Smooth muscle cell of the pulmonary artery (primary cell): ENCODE measurements at places on chromosomes 1 and 21. TPM values are rescaled to one million over a fixed set of nuclear protein-coding genes. Genes with fewer than 3 reads are reported as not detected.

LAPTM5 gene
- total RNA-seq: 0.26 TPM in 1 of 2 replicates, not detected in the other

C1orf122 gene
- 29.4 and 30.4 TPM in 2 replicates for total RNA-seq

SMPDL3B gene
- 0.07 TPM in 1 of 2 replicates, not detected in the other for total RNA-seq

PGBD5 gene
- 0.17 and 0.20 TPM in 2 replicates for total RNA-seq

CELA2B gene
- 0.59 TPM in 1 of 2 replicates, not detected in the other for total RNA-seq

VASH2 gene
- total RNA-seq: 0.03 and 0.26 TPM in 2 replicates

APOBEC4 gene
- not detected in 2 replicates for total RNA-seq

GFI1 gene
- 0.07 and 0.17 TPM in 2 replicates for total RNA-seq

MPZ gene
- total RNA-seq: 0.89 and 2.2 TPM in 2 replicates

TNNT2 gene
- total RNA-seq: under 0.01 TPM in 1 of 2 replicates, not detected in the other

HAPLN2 gene
- total RNA-seq: not detected in 2 replicates

SMAP2 gene
- total RNA-seq: 17.3 and 24.0 TPM in 2 replicates

HES3 gene
- total RNA-seq: not detected in 2 replicates

TMPRSS2 gene
- total RNA-seq: not detected in 2 replicates

MUL1 gene
- 28.2 and 29.8 TPM in 2 replicates for total RNA-seq

GUCA2A gene
- not detected in 2 replicates for total RNA-seq

CFHR1 gene
- 0.36 and 1.6 TPM in 2 replicates for total RNA-seq

CCDC185 gene
- total RNA-seq: not detected in 2 replicates

LIN9 gene
- 1.9 and 2.6 TPM in 2 replicates for total RNA-seq

EDEM3 gene
- total RNA-seq: 126 and 127 TPM in 2 replicates

NTMT2 gene
- not detected in 2 replicates for total RNA-seq

LRRC38 gene
- total RNA-seq: 0.07 TPM in 1 of 2 replicates, not detected in the other

MAP1LC3C gene
- 0.13 TPM in 2 replicates for total RNA-seq

CFAP45 gene
- total RNA-seq: 0.39 and 0.73 TPM in 2 replicates

PLEKHN1 gene
- total RNA-seq: 0.33 and 0.66 TPM in 2 replicates

ZSWIM5 gene
- 0.99 and 2.0 TPM in 2 replicates for total RNA-seq

B4GALT2 gene
- 116 and 142 TPM in 2 replicates for total RNA-seq

LCE6A gene
- total RNA-seq: not detected in 2 replicates

FCRL2 gene
- not detected in 2 replicates for total RNA-seq

NRAS gene
- 37.6 and 41.7 TPM in 2 replicates for total RNA-seq

BCAR3 gene
- 19.8 and 52.3 TPM in 2 replicates for total RNA-seq

POU3F1 gene
- 0.03 TPM in 1 of 2 replicates, not detected in the other for total RNA-seq

ANKRD35 gene
- 1.8 and 2.5 TPM in 2 replicates for total RNA-seq
